SK-N-DZ (cell line): ENCODE measurements at places on chromosomes 12 and 14.

- DNase-seq: no peak
These were observed 6.0 kb downstream of the NACA start for GRCh38 chr12:56719056-56719455.

GRCh38 chr12:62578726-62579125 is 112.1 kb downstream of the MON2 start:
- DNase-seq: no peak

DNA sequence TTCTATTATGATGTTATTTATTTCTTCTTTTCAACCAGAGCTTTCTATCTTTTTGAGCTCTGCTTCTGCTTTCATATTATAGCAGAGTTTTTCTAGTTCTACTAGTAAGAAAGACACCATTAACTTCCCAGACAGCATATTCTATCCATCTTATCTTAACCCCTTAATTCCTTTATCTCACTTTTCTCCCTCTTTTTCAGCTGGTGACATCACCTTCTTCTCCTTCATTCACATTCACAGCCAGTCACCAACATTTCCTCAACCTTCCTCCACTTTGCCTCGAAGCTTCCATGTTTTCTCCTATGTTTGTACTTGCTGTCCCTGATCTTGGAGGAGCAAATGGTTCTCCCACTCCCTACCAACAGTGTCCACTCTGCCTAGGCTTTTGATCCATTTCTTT is 3.5 kb upstream of the CSRP2 start:
- no peak for DNase-seq

GRCh38 chr14:90381011-90381786 is 15.6 kb upstream of the CALM1 start:
- no peak for DNase-seq

DNA sequence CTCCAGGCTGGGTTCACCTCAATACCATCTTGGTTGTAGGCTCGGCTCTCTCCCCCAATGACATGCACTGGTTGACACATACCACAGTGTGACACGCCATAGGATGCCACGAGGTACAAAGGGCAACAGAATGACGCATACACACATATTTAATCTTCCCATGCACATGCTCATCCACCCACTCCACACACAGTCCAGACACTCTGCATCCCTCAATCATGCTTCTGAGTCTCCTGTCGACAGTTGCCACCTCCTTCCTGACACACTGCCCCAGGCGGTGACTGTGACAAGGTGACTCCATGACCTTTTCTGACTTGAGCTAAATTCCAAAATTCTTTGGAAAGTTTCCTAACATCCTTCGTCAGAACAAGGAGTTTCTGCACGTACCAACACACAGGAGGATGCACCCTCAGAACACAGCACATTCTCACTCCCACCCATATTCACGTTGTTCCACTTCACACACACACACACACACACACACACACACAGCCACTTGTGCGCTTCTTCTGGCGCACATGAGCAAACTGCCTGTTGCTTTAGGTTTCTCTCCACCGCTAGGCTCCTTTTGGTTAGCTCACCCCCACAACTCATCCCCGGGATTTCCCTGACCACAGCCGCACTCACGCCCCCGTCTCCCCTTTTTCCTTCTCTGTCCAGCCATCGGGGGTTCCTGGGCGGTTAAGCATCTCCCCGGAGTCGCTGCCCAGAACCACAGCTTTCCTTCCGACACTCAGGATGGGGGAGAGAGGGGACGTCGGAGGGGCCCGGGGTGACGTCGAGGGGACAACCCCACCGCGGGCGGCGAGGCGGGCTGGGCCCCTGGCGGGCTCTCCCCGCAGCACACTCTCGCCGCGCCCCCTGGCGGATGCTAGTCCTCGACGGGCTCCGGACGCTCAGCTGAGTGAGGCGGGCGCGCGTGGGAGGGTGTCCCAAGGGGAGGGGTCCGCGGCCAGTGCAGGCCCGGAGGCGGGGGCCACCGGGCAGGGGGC is 536 bp upstream of the WNT1 start:
- DNase-seq: peak; percentile 58

DNA sequence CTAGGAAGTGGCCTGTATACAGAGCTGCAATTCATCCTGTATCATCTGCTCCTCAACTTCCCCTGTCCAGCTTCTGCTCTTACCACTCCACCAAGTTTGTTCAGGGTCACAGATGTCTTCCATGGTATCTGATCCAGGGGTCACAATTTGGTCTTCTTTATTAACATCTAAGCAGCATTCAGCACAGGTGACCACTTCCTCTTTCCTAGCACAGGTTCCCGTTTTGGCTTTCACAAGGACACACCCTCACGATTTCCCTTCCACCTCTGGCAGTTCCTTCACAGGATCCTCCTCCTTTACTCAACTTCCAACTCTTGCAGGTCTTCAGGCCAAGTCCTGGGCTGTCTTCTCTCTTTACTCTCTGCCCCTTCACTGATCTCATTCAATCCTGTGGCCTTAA is 93.6 kb downstream of the TTC7B start:
- no peak for DNase-seq

- DNase-seq: peak; percentile 57
These were observed at the start of gene KLHDC1 for GRCh38 chr14:49692811-49693734. Gene KLHDC1, plus strand, starts transcription at chr14:49693120. Its CDS starts 75 bp downstream, at chr14:49693195.

- peak; percentile 45 for DNase-seq
These were observed 2.0 kb downstream of the RIMBP2 start for GRCh38 chr12:130714091-130714590.

DNA sequence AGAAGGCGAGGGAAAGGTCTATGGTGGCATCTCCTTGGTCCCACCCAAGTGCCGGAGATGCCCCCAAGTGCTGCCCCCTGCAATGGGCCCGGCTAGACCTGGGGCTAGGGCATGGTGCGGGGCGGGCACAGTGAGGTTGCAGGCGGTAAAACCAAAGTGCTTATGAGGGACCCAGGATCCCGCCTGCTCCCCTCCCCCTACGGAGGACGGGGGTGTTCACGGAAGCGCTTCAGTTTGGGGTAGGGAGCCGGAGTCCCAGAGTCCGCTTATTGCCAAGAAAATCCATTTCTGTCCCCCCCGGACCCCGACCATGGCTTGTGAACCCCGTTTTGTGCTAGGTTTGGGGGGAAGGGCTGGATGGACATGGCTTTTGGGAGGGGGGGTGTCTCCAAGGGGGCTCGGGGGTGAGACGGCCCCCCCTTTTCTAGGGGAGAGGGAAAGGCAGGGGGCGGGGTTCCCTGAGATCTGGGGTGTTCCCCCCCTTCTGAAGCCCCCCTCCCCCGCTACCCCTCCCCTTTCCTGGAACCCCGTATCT is 5.4 kb upstream of the GPR84 start:
- no peak for DNase-seq

- no peak for DNase-seq
These were observed 110.3 kb downstream of the SINHCAF start for GRCh38 chr12:31215518-31216232.

DNA sequence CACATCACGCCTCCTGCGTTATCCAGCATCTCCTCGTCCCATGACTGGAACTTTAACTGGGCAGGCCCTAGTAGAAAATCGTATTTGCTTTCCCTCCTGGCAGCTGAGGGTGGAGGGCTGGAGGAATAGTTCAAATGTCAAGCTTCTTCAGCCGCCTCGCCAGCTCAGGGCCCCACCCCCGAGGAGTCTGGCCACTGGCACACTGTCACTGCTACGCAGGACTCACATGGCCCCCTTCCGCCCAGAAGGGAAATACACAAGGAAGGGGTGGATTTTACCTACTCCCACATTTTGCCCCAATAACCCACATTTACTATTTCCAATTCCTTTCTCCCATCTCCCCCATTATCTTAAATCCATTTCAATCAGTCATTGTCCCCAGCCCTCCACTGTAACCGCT is 8.6 kb downstream of the SLC6A13 start:
- DNase-seq: peak; percentile 33

- DNase-seq: no peak
These were observed 86.6 kb downstream of the BORCS5 start for GRCh38 chr12:12443431-12443878.

DNA sequence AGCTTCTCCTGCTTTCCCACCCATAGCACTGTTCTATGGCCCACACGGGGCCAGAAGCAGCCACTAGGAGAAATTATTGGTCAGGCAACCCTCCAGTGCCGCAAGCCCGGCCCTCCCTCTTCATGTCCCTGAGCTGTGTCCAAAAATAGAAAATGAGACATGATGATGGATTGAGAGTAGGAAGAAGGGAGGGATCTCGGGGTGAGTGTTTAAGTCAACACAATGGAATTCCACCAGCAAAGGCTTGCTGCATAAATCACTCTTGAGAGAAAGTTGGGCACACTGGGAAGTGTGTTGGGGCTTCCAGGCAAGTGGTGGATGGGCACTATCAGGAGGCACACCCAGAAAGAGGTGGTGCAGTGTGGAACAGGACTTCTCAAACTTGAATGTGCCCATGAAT is 94.2 kb downstream of the LLPH start:
- no peak for DNase-seq

DNA sequence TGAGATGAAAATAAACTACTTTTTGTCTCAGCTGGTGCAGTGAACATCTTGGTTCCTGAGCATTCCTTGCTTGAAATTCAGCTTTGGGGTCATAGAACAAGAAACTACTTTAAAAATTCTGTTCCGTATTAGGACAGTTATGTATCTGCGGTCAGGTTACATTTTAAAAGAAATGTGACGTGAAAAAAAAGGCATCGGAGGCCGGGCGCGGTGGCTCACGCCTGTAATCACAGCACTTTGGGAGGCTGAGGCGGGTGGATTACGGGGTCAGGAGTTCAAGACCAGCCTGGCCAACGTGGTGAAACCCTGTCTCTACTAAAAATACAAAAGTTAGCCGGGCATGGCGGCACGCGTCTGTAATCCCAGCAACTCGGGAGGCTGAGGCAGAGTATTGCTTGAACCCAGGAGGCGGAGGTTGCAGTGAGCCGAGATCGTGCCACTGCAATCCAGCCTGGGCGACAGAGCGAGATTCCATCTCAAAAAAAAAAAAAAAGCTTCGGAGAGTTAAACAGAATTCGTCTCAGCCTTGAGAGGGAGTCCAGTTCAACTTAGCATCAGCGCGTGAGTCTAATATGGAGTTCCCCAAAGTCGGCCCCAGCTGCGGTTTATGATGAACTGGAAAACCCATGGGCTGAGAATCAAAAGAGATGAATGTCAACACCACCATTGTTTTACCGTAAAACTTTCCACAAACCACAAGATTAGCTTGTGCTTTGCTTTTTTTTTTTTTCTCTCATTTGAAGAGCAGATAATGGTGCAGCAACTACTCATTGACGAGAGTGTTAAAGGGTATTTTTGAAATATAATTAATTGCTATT is 2.1 kb upstream of the SLC2A13 start:
- DNase-seq: no peak

DNA sequence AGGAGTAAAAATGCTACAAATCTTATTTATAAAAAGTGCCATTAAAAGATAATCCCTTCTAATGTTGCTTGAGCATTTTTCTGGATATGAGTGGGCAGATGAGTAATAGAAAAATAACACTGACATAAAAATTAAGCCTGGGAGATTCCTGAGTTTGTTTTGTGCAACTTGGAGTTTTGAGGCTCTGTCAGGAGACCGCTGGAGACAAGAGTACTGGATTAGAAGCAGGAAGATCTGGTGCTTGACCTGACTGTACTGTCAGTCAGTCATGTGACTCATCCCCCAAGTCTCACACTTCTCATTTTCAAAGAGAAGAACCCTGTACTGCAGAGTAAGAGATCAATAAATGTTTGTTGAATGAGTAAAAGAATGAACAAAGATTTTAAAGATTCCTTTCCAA is 29.4 kb downstream of the ANO4 start:
- no peak for DNase-seq

- no peak for DNase-seq
These were observed 119.2 kb upstream of the EVL start for GRCh38 chr14:99945732-99946651.

GRCh38 chr12:39587225-39587624 is 32.4 kb downstream of the ABCD2 start:
- peak; percentile 25 for DNase-seq

DNA sequence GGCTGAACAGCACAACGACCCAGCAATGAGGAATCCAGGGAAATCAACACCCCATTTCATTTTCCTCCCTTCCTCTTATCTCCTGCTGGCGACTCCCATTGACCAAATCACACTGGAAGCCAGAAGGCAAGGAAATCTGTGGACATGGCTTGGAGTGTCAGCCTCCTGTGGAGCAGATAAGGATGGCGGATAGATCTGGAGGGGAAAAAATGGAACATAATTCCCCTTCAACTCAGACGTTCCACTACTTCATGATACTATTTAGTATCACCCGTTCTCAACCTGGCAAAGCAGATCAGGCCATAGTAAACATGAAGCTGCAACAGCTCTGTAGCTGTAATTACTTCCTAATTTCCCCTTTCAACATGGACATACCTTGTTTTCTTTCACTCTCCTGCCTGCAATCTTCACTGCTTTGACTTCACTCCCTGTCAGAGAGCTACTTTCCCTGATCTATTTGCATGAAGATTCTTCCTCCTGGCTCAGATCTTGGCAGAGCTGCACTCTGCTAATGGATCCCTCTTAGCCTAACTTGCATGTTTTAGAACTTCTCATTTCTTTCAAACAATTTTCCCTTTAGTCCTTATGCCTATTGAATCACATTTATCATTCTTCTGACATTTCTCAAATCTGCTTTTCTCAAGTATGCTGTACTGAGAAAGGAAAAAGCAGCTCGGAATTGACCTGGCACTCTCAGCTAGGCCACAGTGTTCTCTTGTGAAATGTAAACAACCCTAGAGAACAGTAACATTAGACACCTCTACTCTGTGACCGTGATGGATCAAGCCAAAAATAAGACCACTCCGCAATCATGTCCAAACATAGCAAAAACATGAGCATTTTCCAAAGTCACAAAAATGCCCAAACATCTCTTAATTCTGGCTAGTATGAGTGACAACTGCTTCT is 135.1 kb downstream of the ETNK1 start:
- DNase-seq: no peak

- no peak for DNase-seq
These were observed 300.7 kb upstream of the SEL1L start for GRCh38 chr14:81834308-81834707.

DNA sequence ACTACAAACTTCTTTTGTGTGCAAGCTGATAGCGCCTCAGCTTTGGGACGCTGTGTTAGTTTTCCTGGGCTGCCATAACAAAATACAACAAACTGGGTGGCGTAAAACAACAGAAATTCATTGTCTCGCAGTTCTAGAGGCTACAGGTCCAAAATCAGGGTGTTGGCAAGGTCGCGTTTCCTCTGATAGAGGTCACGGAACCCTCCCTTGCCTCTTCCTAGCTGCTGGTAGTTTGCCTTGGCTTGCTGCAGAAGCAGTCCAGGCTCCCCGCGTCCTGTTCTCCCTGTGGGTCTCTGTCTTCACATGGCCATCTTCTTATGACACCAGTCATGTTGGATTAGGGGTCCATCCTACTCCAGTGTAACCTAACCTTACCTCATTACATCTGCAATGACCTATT is 32.8 kb upstream of the PTGR2 start:
- no peak for DNase-seq

GRCh38 chr12:27220055-27220987 is 23.8 kb upstream of the STK38L start:
- no peak for DNase-seq

DNA sequence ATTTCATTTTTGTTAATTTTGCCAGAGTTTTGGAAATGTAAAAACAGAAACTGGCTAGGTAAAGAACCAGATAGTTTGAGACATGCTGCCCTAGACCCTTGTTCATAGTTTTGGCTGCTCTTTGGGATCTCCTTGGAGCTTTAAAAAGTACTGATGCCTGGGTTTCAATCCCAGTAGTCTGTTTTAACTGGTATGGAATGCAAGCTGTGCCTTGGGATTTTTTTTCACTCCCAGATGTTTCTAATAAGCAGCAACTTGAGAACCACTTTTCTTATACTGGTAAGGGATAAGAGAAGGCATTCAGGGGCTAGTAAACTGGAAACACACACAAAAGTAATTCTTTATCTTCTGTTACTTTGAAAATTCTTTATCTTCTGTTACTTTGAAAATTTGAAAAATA is 18.8 kb downstream of the SLC35F4 start:
- no peak for DNase-seq

- DNase-seq: no peak
These were observed 13.7 kb downstream of the COA8 start for GRCh38 chr14:103576371-103577024.
